Vagina (tissue), 2 donors: ENCODE measurements at places on chromosomes 11 and 22. TPM values are rescaled to one million over a fixed set of nuclear protein-coding genes. Genes with fewer than 3 reads are reported as not detected.

Gene CARNS1
- total RNA-seq, result 1.7 TPM

DNA sequence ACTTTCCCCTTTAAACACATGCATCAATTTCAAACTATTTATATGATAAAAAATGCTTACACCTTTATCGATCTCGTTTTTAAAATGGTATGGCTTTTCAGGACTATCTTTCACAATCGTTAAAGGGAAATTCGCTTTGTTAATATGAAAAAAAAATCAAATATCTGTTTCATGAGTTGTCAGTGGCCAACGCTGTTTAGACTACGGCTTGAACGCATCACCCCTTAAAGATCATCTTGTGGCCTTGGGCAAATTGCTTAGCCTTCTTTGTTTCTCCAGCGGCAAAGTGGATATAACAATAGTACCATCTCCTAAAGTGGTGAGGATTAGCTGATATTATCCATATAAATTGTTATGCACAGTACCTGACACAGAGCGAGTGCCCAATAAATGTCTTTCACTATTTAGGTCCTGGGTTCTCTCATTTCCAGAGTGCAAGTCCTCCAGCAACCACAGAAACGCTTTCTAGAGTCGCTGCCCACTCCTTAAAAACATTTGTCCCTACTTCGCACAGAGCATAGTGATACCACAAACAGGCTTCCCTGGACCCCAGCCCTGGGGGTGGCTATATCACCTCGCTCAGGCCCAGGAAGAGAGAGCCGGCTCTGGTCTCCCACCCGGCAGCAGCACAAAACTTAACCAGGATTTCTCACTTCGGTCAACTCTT, 904 bp downstream of the SLC35F2 start:
- H3K4me1 ChIP-seq, result peaks cover 10% of the 10 kb centered on the region
- H3K27ac ChIP-seq, result peak overlapping the region; percentile 75
- no peak for DNase-seq

DNA sequence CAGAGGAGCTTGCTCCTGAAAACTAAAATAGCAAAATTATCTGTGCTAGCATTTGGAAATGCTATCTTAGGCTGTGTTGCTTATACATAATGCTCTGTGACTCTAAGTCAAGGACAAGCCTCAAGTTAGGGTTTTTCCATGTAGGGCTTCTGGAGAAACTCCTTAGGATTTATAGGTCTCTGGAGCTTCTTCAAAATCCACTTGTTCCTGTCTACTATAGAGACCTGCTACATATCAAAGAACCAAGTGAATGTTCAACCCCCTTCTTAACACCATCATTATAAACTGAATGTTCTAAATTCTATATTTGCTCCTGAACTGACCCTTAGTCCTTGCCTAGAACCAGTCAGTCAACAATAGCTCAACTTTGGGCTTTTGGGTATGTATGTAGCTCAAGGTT, 523.1 kb upstream of the CCDC90B start:
- no peaks in the 10 kb centered on the region for H3K36me3 ChIP-seq
- no peak overlapping the region for H3K4me3 ChIP-seq
- no peaks in the 10 kb centered on the region for H3K27me3 ChIP-seq
- DNase-seq, result no peak
- no peak overlapping the region for H3K27ac ChIP-seq

DNA sequence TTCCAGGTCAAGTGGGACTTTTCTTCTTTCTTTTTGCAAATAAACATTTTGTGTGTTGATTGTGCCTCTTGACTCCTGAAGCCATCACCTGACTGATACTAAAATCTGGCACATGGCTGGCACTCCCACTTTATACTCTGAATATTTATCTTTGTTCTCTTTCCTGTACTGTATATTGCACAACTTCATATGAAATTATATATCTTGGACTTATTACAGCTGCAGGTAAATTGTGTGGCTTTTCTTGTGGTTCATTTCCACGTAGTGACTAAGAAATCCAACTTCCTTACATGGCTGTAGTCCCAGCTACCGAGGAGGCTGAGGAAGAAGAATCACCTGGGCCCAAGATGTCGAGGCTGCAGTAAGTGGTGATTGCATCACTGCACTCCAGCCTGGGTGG, 23.7 kb upstream of the OR5B12 start:
- H3K27me3 ChIP-seq, result no peaks in the 10 kb centered on the region
- no peaks in the 10 kb centered on the region for H3K36me3 ChIP-seq
- H3K4me3 ChIP-seq, result no peak overlapping the region
- H3K4me1 ChIP-seq, result no peaks in the 10 kb centered on the region
- no peak for DNase-seq
- no peak overlapping the region for H3K27ac ChIP-seq

- H3K27ac ChIP-seq, result peak overlapping the region; percentile 65
- no peaks in the 10 kb centered on the region for H3K36me3 ChIP-seq
These were observed 9.4 kb downstream of the PARVA start for GRCh38 chr11:12386745-12387144.

GRCh38 chr11:74634537-74634936, 42.2 kb downstream of the POLD3 start:
- peaks cover 19% of the 10 kb centered on the region for H3K36me3 ChIP-seq
- H3K27me3 ChIP-seq, result no peaks in the 10 kb centered on the region
- no peak for DNase-seq

DNA sequence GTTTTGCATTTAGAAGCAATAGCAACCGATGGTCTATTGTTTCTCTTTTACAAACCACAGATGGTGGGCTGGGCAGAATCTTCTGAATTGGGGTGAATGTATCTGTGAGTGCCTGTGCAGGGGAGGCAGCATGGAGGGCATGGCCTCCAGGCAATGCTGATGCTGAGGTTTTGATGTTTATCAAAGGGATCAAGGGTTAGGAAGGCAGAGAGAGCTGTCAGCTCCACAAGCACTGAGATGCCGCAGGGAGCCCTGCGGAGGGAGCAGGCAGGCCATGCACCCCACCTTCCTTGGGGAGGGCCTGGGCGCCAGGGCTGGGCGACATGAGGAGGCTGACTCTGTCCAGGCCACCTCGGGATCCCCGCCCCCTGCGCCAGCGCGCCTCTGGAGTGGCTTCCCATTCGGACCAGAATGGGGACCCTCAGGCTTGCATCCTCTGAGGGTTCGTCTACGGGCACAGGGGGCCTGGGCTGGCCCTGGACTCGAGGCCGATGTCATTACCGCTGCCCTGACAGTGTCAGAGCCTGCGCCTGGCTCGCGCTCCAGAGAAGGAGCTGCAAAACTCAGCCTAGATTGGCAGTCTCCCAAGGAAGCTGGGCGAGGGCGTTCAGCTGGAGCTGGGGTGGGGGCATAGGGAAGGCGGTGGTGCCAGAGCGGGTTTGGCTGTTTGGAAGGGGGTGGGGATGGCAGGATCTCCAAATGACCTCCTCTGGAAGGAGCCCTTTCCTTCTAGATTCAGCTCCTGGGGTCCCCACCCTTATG, 13.9 kb upstream of the TH start:
- H3K27me3 ChIP-seq, result no peaks in the 10 kb centered on the region
- no peaks in the 10 kb centered on the region for H3K36me3 ChIP-seq
- no peak overlapping the region for H3K27ac ChIP-seq
- no peaks in the 10 kb centered on the region for H3K4me1 ChIP-seq

DNA sequence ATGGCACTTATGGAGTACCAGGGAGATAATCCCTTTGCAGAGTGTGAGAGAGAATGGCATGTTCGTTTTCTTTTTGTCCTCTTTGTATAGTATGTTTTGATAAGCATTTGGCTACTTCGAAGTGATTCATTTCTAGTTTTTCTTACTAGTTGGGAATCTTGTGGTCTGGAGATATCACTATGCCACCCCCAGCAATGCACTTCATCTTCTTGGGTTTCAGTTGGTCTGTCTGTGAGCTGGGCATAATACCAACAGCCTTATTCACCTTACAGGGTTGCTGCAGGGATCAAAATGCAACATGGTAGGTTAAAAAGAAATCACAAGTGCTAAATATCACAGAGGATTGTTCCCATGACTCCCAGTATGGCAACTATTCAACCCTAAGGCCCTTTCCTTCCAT, 387.8 kb upstream of the CADM1 start:
- no peaks in the 10 kb centered on the region for H3K36me3 ChIP-seq
- no peak for DNase-seq
- no peaks in the 10 kb centered on the region for H3K27me3 ChIP-seq
